Stimulated activated CD8-positive, alpha-beta memory T cell treated with anti-CD3 and anti-CD28 coated beads, Interleukin-7, amount 100 ng/mL, for 1 hour (primary cell): ENCODE measurements at places on chromosomes 2 and 18.

DNA sequence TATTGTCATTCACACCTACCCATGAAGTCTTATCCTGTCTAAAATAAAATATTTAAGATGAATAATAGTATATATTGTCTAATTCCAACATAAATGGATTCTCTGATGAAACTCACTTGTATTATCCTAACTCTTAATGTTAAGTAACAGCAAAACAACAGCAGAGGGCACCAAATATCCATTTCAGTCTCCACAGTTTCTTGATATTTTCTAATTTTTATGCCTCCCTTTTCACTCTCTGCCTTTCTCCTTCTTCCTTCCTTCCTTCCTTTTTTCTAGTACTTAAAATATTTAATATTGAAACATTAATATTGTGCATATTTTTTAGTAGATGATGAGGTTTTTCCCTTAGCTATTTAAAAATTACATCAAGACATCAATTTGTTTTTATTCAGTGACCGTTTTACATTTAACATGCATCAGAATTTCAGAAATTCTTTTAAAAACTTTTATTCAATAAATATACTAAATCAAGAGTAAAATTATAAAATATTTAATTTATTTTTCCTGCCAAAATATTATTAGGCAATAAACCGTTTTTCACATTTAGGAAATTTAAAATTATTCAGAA lies 97.6 kb downstream of the WDR7 start:
- no peak for DNase-seq

DNA sequence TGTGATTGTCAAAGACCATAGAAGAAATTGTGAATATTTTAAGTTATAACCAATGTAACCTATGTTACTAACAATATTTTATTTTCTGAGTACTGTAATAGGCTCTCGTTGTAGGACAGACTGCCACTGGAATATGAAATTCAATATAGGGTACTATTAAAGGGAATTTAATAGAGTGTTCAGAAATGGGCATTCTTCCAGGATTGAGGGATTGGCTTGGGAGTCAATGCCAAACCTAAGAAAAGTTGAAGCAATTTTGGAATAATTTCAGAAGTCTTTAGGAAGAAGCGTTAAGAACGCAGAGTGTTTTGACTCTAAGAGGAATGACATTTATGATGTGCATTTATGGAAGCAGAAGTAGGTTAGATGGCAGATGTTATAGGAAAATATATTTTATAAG lies 79.0 kb downstream of the ACVR2A start:
- DNase-seq: no peak

DNA sequence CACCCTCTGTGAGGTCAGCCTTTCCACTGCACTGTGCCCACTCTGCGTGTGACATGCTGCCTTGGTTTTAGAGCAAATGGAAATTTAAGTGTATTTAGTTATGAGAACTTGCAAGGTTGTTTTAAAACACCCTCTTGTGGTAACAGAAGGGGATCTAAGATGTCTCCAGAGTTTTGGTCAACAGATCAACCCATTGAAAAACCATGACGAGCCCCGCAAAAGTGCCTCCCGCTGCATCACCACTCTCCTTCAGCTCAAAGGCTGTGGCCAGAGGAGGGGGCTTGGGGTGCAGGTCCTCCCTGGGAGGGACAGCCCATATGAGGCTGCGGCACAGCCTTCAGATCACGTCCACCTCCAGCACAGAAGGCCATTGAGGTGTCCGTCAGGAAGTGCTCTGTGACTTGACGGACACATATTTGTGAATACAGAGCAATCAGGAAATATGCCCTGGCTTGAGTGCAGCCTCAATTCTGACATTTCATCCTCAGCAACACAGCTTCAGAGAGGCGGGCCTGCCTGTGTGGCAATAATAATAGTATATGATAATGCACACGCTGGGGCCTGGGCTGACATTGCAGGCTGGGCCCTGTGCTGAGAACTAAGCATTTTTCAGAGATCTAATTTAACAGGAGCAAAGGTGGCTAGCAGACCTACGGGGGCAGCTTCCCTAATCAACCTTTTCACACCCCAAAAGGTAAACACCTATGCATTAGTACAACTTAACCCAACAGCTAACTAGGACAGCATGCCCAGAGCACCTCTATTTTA lies 213.9 kb downstream of the ANAPC1 start:
- DNase-seq: no peak

- DNase-seq: no peak
Observed at GRCh38 chr18:12946549-12947284, 1.1 kb upstream of the SEH1L start.

- DNase-seq: no peak
Observed at GRCh38 chr2:66477135-66477842, 42.4 kb downstream of the MEIS1 start.

GRCh38 chr18:7941533-7941932 lies 374.4 kb downstream of the PTPRM start:
- DNase-seq: no peak

GRCh38 chr18:51727780-51728179 lies 530.3 kb upstream of the MEX3C start:
- DNase-seq: no peak

DNA sequence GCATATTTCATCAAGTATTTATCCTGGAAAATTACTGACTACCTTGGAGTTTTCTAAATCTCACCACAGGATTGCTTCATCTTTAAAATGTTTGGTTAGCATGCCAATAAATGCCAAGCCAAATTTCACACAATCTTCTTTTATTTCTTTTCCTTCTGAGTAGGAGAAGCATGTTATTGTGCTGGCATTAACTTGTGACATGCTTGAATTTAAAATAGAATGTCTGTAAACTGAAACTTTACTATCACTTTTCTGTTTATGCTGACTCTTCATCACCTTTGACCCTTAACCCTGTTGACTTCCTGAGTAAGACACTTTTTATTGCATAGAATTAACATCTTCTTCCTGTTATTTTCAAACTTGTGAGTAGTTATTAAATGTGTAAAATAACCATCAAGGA lies 56.2 kb upstream of the LRRTM4 start:
- DNase-seq: no peak

DNA sequence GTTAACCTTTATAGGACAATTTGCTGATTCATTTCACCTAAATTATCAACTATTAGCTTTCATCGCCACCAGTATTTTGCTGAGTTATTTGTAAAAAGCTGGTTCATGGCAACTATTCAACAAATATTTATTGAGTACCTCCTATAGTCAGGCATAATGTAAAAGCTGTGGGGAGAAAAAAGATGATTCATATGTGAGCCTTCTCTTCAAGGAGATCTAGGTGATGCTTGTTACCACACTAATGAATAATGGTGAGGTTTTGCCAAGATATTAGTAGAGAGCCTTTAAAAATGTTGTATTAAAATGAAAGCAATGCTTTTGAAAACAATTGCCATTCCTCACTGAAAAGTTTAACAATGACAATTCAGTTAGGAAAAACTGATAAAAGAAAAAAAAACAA lies 187.8 kb downstream of the ANKRD44 start:
- DNase-seq: no peak

- no peak for DNase-seq
Observed at GRCh38 chr2:133607679-133608078, 39.4 kb upstream of the NCKAP5 start.

DNA sequence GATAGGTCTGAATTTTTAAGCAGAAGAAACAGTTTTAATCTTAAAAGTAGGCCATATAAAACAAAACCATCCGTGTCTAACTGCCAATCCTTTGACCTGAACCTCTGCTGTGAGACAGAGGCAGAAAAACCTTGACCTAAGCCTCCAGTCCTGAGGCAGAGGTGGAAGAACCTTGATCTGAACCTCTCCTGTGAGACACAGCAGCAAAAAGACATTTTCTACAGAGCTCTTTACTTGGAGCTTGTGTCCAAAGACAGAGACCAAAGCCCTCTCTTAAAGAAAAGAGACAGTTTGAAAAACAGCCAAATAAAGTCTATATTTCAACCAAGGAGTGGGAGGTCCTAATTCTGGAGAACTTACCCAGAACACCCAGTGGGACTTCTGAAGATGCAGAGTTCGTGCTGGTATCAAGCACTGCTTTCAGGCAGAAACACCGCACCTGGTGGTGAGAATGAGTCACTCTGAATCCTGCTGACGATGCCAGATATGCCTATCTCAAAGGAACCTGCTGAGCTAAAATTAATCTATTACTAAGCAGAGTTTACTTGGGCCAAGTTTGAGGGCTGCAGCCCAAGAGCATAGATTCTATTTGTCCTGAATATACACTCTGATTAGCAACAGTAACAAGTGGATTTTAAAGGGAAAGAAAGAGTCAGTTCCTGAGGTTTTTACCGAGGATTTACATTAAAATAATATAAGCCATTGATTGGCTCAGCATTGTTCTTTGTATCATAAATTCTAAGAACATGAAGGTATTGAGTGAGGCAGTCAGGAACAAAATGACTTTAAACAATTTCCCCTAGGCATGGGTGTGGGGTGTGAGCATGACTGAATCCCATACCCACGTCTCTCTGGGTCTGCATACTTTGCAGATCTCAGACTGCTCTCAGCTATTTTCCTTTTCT lies 806.4 kb downstream of the TRIB2 start:
- no peak for DNase-seq

- DNase-seq: no peak
Observed at GRCh38 chr18:8609659-8610458, 622 bp downstream of the RAB12 start.

DNA sequence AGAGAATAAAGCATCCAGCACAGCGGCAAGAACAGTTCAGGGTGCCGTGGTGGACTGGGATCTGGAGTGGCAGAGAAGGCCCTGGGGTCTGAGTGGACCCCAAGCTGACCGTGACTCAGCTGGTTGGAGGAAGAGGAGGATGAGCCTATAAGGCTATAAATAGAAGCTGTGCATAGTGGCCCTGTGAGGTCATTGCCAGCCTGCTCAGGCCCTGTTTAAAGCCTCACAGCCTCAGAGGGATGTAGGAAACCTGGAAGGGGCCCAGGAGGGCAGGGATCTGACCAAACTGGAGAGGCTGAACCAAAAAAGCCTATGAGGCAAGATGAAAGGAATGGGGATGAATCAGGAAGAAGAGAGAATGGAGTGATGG lies 11.3 kb upstream of the DES start:
- DNase-seq: no peak

GRCh38 chr2:237652181-237652580 lies 24.8 kb downstream of the LRRFIP1 start:
- DNase-seq: no peak

DNA sequence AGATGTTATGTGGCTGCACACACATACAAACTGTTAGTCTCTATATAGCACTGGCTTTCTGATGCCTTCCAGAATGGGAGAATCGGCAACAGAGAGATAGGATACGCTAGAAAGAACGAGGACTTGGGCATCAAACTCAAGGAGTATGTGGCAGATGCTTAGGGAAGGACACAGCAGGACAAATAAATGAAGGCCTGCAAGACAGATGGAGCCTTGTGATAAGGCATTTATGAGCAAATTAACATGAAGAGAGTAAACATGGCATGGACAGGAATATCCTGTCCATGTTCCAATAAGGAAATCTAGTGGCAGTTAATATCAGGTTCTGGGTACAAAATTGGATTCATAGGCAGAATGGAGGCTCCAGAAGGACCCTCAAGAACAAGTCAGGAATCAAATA lies 136.9 kb downstream of the SLC4A10 start:
- DNase-seq: no peak

- DNase-seq: no peak
Observed at GRCh38 chr2:165533331-165533730, 63.8 kb downstream of the CSRNP3 start.
